ENCODE measurements at places on chromosomes 1 and 21. TPM values are rescaled to one million over a fixed set of nuclear protein-coding genes. Genes with fewer than 3 reads are reported as not detected.

FMO2 gene
- total RNA-seq = not detected

PODN gene
- 0.43 TPM for total RNA-seq

OR4F16 gene
- total RNA-seq = not detected

BSND gene
- total RNA-seq = not detected

CD5L gene
- total RNA-seq = not detected

SPATA6 gene
- total RNA-seq = 24.5 TPM

CFHR2 gene
- not detected for total RNA-seq

NRIP1 gene
- 73.8 TPM for total RNA-seq
